Hepatocyte (in vitro differentiated cells): ENCODE measurements at places on chromosomes 5 and 9.
A peak's percentile ranks its signal among the peaks of the same experiment; 100 is the strongest.

- no peak for DNase-seq
These were observed 463.1 kb downstream of the NR2F1-AS1 start for GRCh38 chr5:93117751-93118531.

GRCh38 chr9:121945281-121945680 is 147.8 kb downstream of the TTLL11 start:
- DNase-seq = no peak

DNA sequence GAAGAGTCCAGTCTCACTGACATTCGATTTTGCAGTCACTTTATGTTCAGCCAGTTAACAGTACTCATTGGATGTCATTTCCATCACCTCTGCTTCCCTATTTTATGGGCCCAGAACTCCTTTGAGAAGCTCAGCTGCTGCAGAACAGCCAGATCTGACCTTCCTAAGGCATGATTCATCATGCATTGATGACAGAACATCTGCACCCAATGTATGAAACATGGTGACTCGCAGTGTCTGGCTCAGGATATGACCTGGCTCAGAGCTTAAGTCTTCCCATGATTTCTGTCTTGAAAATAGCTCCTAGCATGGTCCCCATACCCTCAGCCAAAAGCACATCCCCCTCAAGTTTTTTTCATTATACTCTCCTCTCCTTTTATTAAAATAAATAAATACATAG is 92.6 kb upstream of the TRIM32 start:
- DNase-seq = no peak

DNA sequence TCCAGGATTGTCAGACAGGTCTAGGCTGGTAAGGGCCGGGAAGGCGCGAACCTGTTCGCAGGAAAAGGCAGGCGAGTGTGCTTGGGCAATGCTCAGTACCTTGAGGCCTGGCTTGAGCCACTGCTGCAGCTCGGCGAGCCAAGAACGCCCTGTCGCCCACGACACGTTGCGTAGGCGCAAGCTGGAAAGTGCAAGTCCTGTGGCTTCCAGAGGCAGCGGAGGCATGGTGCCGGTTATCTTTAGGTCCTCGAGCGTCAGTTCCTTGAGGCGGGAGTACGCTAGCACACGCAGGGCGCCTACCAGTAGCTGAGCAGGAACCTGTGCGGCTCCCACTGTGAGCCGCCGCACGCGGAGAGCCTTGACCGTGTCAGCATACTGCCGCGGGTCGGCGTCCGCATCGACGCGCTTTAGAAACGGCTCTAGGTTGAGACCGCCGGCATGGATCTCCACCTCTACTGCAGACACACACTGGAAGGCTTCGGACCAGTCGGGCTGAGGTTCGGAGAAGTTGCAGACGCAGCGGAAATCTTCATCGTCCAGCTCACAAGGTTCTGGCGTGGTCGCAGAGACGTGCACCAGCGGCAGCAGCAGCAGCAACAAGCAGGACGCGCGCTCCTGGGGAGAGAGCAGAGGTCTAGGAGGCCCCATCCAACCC is 482 bp downstream of the CD14 start:
- DNase-seq = no peak

- DNase-seq = no peak
These were observed 29.4 kb upstream of the TTLL11 start for GRCh38 chr9:122122468-122122867.

DNA sequence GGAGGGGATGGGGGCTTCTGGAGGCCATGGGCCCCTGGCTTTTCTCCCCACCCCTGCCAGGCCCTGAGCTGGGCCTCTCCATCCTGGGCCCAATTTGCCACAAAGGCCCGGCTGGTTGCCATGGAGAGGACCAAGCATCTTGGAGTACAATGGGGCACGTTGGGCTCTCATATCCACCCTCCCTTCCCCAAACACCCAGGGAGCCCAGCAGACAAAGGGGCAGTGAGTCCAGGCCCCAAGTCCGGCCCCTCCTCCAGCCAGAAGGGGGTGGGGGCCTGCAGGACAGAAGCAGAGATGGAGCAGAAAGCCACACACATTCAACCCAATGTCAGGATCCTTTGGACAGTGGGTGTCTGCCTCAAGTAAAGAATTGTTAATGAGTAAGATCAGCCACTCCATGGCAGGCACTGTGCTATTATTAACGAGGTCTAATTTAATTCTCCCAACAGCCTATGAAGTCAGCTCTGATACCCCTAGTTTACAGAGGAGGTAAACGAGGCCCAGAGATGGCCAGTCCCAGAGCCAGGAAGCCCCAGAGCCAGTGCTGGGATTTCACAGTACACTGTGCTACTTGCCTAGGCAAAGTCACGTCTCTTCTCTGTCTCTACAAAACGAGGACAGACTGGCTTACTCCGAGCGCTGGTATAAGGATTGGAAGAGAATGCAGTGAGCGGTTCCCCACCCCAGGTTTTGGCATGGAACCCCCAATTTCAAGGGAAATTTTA is 2.3 kb downstream of the CRB2 start:
- no peak for DNase-seq

DNA sequence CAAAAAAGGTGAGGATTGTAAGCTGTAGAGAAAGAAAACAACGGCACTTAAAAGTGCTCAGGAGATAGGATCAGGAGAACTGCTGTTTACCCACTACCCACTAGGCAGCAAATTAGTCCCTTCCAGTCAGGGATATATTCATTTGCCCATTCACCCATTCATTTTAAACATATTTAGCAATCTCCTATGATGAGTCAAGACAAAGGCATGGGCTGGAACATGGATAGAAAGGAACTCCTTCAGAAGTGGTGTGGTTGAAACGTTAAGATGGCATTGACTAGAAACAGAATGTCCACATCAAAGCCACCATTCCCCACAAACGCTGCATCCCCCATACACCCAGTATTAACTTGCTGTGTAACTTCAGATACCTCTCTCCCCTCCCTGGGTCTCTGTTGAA is 225.7 kb downstream of the ASTN2 start:
- DNase-seq = no peak

GRCh38 chr9:34591917-34592866 is 2.7 kb upstream of the CNTFR start:
- DNase-seq = no peak

GRCh38 chr5:179148703-179149170 is 88.6 kb downstream of the ZNF354C start:
- DNase-seq = no peak

DNA sequence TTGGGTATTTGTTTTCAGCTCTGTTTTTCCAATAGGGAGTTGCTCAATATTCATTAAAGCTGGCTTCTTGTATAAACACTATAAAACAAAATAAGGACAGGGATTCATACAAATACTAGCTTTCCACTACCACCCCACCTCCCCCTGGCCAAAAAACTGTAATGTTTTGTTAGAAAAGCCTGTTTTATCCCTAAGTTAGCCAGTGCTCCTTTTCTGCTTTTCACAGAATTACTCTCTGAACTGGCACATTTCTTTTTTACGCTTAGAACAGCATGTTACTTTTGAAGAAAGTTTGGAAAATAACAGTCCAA is 147.4 kb upstream of the DMRT1 start:
- no peak for DNase-seq

DNA sequence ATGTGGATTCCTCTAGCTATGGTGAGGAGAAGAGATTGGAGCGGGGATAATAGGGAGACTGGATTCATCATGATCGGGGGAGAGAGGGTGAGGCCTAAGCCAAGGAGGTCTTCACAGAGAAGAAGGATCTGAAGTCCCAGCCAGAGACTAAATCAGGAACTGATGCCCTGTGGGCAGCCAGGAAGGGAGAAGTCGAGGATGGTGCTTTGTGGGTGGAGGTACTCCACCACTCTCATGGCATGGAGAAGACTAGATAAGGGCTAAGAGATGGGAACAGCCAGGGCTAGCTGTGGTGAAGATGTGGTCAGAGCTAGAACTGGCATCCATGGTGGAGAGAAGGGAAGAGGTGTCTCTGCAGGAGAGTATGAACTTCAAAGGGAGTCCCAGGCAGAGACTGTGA is 3.0 kb upstream of the RGS14 start:
- DNase-seq = no peak

DNA sequence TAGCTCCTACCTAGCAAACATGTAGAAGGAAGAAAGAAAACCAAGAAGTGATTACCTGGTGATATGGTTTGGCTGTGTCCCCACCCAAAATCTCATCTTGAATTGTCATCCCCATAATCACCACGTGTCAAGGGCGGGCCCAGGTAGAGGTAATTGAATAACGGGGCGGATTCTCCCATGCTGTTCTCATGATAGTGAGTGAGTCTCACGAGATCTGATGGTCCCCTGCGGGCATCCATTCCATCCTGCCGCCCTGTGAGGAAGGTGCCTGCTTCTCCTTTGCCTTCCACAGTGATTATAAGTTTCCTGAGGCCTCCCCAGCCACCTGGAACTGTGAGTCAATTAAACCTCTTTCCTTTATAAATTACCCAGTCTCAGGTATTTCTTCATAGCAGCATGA is 27.4 kb upstream of the ANKRD34B start:
- no peak for DNase-seq

DNA sequence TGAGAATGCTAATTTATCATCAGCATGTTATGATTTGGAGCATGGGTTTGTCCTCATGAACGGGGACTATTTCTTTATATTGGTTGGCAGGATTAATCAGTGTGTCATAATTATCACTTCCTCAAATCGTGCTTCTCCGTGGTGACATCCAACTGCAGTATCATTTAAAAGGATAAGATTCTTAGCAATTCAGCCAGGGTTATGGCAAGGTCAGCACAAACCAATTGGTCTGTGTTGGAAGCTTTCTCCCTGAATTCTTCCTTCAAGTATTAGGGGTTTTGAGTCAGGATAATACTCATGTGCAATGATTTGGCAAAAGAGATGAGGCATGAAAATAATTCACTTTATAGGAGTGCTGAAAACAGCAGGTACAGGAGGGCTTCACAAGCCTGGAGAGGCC is 5.5 kb upstream of the CAMLG start:
- no peak for DNase-seq

- no peak for DNase-seq
These were observed 187.5 kb downstream of the CRB2 start for GRCh38 chr9:123543492-123543891.

- no peak for DNase-seq
These were observed 12.8 kb downstream of the UBE2B start for GRCh38 chr5:134383980-134384697.

DNA sequence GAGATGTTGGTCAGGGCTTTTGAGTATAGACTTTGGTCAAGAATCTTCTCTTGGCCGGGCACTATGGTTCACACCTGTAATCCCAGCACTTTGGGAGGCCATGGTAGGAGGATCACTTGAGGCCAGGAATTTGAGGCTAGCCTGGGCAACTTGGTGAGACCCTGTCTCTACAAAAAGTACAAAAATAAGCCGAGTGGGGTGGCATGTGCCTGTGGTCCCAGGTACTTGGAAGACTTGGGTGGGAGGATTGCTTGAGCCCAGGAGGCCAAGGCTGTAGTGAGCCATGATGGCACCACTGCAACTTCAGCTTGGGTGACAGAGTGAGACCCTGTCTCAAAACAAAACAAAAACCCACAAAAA is 57.5 kb downstream of the ACER2 start:
- DNase-seq = no peak

GRCh38 chr5:175700991-175701390 is 43.1 kb downstream of the HRH2 start:
- no peak for DNase-seq

DNA sequence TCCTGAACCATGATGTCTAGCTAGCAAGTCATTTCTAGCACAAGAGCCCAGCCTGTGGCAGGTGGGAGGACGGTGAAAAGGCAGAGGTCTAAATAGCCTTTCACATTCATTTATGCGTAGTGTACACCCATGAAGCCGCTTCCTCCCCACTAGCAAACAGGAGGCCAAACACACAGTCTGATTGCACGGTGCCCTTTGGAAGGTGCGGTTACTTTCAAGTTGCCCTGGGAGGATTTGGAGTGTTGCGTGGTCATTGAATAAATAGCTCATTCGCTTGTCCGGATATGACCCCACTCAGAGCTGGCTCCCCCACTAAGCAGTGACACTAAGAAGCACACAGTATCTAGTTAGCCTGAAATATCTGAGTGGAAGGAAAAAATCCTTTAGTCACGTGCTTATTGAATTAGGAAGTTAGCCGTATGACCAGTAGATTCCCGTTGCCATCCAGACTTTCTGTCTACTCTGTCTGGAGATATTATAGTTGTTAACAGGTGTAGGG is 664 bp upstream of the ARSB start:
- peak; percentile 57 for DNase-seq

- peak; percentile 47 for DNase-seq
These were observed 23.2 kb downstream of the MAP3K1 start for GRCh38 chr5:56838409-56839039.

GRCh38 chr9:110427497-110428104 is 89.9 kb upstream of the TXNDC8 start:
- peak; percentile 69 for DNase-seq

DNA sequence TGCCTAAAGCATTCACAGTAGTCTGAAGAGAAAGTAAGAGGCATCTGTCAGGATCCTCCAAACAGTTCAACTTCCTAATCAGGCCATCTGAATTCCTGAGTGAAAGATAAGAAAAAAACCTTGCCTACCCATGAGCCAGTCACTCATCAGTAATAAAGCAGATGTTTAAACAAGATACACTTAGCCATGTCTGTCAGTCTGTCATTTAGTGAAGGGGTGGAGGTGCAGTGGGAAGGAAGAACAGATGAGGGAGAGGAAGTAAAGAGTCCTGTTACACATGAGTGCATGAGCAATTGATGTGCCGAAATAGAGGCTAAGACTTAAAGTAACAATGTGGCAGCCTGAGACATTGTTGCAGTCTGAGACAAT is 29.9 kb upstream of the DMRTA1 start:
- DNase-seq = no peak

GRCh38 chr9:98573749-98574278 is 134.9 kb downstream of the GABBR2 start:
- no peak for DNase-seq

GRCh38 chr5:444226-444625 is 1.2 kb downstream of the EXOC3 start:
- no peak for DNase-seq

DNA sequence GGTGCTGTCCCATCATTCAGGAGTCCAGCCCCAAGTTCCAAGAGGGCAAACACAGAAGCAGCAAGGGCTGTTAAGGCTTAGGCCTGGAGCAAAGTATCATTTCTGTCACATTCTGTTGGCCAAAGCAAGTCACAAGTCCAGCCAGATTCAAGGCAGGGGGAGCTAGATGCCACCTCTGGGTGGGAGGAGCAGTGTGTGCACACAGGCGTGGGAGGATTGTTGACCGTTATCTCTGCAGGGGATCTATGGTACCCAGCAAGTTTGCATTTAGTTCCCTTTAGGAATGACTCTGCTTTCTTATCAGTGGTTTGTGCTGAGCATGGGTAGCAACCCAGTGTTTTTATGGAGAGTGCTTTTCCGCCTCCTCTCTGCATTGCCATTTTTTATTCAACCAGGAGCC is 278.9 kb downstream of the NR3C1 start:
- no peak for DNase-seq

- no peak for DNase-seq
These were observed 320.1 kb upstream of the TARS1 start for GRCh38 chr5:33120671-33121070.

- DNase-seq = peak; percentile 28
These were observed 665.1 kb downstream of the CDH18 start for GRCh38 chr5:19322716-19323485.

DNA sequence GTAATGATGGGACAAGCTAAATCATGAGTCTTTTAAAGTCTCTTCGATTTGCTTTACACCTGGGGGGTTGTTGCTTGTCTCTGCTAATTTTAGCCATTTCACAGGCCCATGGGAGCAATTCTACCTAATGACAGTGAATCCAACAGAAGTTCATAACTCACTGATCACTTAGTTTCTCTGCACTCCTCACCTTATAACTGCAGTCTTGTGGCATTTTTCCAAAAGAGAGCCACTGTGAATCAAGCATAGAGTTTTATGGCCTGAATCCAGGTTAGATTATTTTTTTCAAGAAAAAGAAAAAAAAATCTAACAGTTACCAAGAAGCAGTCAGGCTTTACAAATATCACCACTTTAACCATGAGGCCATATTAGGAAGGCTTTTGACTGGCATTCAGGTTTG is 1.5 kb upstream of the IL7R start:
- DNase-seq = no peak
